ENCODE measurements at places on chromosomes 5 and 9.

DNA sequence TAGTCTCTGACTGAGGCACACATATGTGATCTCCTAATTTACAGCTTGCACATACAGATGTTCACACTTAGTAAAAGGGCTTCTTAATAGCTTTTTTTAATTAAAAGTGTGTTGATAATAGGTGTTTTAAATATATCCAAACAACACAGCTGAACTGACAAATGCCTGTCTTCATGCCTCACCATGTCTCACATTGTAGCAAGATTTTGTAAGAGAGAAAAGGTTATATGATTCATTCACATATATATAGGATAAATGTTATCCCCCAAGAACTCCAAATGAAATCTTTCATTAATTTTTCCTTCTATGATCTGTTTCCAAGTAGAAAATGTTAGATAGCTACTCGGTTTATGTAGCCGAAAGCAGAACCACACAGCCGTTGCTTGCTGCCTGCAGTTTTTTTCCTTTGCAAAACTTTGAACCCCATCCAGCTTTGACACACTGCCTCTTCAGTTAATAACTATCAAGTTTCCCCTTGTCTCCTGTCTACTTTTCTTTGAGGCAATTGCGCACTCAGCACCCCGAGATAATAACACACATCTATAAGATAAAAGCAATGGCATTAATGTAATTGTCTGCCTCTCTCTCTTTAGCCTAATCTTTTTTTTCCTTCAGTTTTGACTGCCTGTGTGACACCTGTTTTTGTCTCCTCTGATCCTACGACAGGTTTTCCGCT, 299.2 kb downstream of the BNC2 start:
- no peaks in the 10 kb centered on the region for H3K36me3 ChIP-seq
- no peaks in the 10 kb centered on the region for H3K4me1 ChIP-seq
- H3K27me3 ChIP-seq: no peaks in the 10 kb centered on the region
- no peak overlapping the region for H3K27ac ChIP-seq

DNA sequence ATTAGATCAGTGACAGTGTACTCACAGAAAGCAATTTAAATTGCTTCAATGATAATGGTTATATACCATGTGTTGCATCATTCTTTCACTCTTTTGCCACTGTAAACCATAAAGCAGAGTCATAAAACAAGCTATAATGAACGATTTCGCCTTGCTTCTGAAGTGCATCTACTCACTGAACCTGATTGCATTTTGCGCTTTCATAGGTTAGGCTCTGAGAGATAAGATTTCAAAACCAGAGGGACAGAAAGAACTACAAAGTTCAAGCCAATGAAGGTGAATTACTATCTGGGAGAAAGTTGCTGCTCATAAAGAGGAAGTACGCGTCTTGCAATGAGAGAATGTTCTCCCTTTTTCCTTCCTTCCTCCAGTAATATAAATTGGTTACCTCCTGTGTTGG, 412.7 kb downstream of the CETN3 start:
- H3K27me3 ChIP-seq: no peaks in the 10 kb centered on the region
- H3K4me1 ChIP-seq: no peaks in the 10 kb centered on the region
- DNase-seq: no peak
- no peak overlapping the region for H3K4me3 ChIP-seq
- H3K27ac ChIP-seq: no peak overlapping the region

- DNase-seq: no peak
- H3K4me3 ChIP-seq: no peak overlapping the region
- peaks cover 3% of the 10 kb centered on the region for H3K36me3 ChIP-seq
- H3K4me1 ChIP-seq: peaks cover 3% of the 10 kb centered on the region
These were observed 5.2 kb upstream of the RPL26L1 start for GRCh38 chr5:172953776-172954675.

- no peaks in the 10 kb centered on the region for H3K4me1 ChIP-seq
- no peak for DNase-seq
- H3K27ac ChIP-seq: no peak overlapping the region
- no peaks in the 10 kb centered on the region for H3K27me3 ChIP-seq
These were observed 39.4 kb downstream of the UBE2QL1 start for GRCh38 chr5:6488021-6488420.

DNA sequence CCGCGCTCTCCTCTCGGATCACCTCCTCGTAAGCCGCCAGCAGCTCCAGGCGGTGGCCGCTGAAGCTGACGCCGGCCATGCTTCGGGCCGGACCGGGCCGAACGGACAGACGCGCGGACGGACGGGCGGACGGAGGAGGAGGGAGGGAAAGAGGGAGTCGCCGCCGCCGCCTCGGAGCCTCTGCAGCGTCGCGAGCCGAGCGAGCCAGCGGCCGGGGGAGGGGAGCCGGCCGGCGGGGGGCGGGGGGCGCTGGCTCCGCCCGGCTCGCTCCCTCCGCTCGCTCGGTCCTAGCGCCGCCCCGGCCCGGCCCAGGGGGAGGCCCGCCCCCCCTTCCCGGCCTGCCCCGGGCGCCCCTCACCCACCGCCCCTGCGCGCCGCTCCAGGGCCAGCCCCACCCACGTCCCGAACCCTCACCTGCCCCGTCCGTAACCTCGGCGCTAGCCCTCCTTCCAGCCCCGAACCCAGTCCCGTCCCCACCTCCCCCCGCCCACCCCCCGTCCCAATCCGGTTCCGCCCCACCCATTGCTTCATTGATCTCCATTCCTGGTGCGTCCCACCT, at the start of gene DBN1:
TSS of gene DBN1 (minus strand) at position 192 of the 559 bp plus-strand sequence. CDS start at position 79, 113 bp downstream.
- peaks cover 10% of the 10 kb centered on the region for H3K4me1 ChIP-seq
- H3K36me3 ChIP-seq: no peaks in the 10 kb centered on the region
- DNase-seq: no peak
- peak within 1 kb of the TSS; percentile 70 for H3K4me3 ChIP-seq

DNA sequence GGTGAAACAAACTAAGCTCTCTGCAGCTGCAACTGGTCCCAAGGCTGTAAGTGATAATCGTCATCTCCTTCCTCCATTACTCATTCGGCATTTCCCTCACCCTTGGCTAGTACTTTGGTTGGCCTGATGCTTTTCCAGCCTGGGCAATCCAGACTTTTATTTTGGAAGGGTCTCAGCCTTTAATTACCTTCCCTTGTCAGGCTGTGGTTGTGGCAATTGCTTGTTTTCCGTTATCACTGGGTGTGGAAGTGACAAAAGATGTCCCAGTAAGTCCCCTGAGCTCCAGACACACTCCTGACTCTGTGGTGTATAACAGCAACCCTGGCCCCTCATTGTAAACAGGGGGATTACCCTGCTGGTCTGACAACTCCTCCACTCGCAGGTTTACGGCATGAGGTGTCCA, 6.3 kb upstream of the FAF2 start:
- no peaks in the 10 kb centered on the region for H3K36me3 ChIP-seq
- H3K4me1 ChIP-seq: peaks cover 4% of the 10 kb centered on the region
- H3K27me3 ChIP-seq: no peaks in the 10 kb centered on the region
- DNase-seq: no peak

DNA sequence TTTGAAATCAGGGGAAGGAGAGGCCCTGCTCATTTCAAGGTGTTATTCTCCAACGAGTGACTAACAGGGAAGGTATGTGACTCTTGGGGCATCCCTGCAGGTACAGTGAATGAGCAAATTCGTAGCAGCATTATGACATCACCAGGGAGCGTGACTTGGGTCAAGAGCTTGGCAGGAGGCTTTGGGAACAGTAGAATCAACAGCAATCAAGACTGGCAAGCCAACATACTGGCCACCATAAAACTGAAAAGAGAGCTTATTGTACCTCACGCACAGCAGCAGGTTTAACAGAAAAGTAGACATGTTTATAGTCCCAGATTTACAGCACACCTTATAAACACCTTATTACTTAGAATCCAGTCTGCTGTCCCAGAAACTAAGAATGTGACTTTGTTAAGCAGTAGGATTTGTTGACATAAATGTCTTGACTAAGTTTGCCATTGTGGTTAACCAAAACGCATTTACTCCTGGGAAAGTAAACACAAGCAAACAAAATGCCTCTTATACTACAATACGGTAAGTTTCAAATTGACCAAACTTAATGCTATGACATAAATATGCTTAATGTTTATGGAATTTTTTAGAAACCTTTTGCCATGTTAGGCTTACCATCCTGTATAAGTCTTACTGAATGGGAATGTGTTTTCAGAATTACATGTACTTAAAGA, 297.8 kb downstream of the NPR3 start:
- DNase-seq: peak; percentile 68
- no peaks in the 10 kb centered on the region for H3K4me1 ChIP-seq
- H3K36me3 ChIP-seq: no peaks in the 10 kb centered on the region
- H3K27me3 ChIP-seq: no peaks in the 10 kb centered on the region
- no peak overlapping the region for H3K4me3 ChIP-seq
- no peak overlapping the region for H3K27ac ChIP-seq

- no peaks in the 10 kb centered on the region for H3K36me3 ChIP-seq
- H3K4me1 ChIP-seq: peaks cover 12% of the 10 kb centered on the region
- no peak overlapping the region for H3K4me3 ChIP-seq
- peak; percentile 84 for DNase-seq
- peak overlapping the region; percentile 79 for H3K27ac ChIP-seq
These were observed 19.0 kb downstream of the NEURL1B start for GRCh38 chr5:172659909-172660628.

DNA sequence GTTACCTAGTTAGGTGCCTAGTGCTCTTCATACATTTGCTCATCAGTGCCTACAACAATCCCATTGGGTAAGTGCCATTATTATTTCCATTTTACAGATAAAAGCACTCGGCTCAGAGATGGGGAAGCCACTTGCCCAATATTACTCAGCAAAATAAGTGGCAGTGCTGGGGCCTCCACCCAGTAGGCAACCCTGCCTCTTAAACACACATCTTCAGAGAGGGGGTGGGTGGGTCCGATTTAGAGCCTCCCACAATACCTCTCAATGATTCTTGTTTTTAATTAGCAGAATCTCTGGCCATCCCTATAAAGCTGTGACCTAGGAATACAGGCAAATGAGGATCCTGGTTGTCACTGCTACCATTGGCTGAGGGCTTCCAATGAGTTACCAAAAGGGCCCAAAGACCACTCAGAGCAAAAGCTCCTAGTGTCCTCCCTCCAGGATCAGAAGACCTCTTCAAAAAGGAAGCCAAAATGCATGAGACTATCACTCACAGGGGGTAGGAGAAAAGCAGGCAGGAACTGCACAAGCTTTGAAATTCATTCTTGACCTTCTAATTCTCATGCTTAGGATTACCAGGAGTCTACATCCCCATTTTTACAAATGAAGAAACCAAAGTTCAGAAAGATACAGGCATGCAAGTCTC, 36.1 kb upstream of the UBE2D2 start:
- H3K27ac ChIP-seq: peak overlapping the region; percentile 48
- no peak for DNase-seq
- H3K36me3 ChIP-seq: no peaks in the 10 kb centered on the region
- H3K27me3 ChIP-seq: no peaks in the 10 kb centered on the region
- no peak overlapping the region for H3K4me3 ChIP-seq

- H3K4me1 ChIP-seq: no peaks in the 10 kb centered on the region
- no peak for DNase-seq
- H3K27me3 ChIP-seq: no peaks in the 10 kb centered on the region
- H3K27ac ChIP-seq: no peak overlapping the region
- H3K4me3 ChIP-seq: no peak overlapping the region
- no peaks in the 10 kb centered on the region for H3K36me3 ChIP-seq
These were observed 126.1 kb downstream of the SEMA5A start for GRCh38 chr5:9419794-9420193.

- H3K4me1 ChIP-seq: no peaks in the 10 kb centered on the region
- H3K4me3 ChIP-seq: no peak overlapping the region
- no peaks in the 10 kb centered on the region for H3K27me3 ChIP-seq
- DNase-seq: no peak
These were observed 39.7 kb downstream of the NDUFS6 start for GRCh38 chr5:1840741-1841521.

GRCh38 chr9:135332516-135332915, 147.1 kb upstream of the PPP1R26 start:
- no peak overlapping the region for H3K4me3 ChIP-seq
- no peaks in the 10 kb centered on the region for H3K36me3 ChIP-seq
- no peaks in the 10 kb centered on the region for H3K4me1 ChIP-seq

- H3K4me1 ChIP-seq: no peaks in the 10 kb centered on the region
- no peak overlapping the region for H3K27ac ChIP-seq
- H3K27me3 ChIP-seq: no peaks in the 10 kb centered on the region
These were observed 33.0 kb upstream of the C6 start for GRCh38 chr5:41246376-41246775.

All from prostate gland (tissue), 2 donors.